COR-L47 (cell line): ENCODE measurements at places on chromosomes 1 and 21.

GRCh38 chr21:37619464-37619974, 252.9 kb downstream of the DYRK1A start:
- no peak for DNase-seq

DNA sequence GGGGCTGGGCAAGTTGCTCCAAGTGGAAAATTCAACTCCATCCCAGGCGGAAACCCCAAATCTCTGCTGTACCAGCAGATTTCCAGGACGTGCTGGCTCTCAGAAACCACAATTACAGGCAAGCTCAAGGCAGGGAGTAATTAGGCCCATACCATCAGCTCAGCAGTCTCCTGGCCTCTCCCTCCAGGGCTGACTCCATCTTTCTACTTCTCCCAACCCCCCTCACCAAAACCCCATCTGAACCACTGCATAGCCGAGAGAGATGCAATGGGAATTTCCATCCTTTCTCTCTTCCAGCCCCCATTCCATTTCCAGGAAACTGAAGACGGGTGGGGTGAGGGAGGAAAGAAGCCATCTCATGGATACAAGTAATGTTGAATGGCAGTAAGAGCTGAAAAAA, 41.2 kb downstream of the ARHGEF11 start:
- DNase-seq = no peak

DNA sequence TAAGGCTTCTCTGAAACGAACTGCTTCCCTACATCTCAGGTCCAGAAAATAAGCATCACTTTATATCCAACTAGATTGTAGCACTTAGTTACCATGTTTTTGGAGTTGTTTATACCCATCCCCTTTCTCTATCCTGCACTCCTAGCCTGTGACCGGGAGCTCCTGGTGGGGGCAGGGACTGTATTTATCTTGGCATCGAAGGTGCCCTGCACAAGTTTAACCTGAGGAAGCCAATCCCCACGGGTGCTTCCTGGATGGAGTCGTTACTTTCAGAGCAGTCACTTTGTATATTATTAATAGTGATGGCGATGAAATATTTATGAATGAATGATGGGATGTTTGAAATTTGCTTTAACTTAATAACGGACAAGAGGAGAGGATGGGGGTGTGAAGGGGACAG, 73.9 kb downstream of the KLHDC7A start:
- DNase-seq = no peak

GRCh38 chr1:67856921-67857320, 23.7 kb upstream of the GNG12 start:
- DNase-seq = no peak

GRCh38 chr21:32641710-32642698, 29.8 kb upstream of the CFAP298 start:
- DNase-seq = no peak

DNA sequence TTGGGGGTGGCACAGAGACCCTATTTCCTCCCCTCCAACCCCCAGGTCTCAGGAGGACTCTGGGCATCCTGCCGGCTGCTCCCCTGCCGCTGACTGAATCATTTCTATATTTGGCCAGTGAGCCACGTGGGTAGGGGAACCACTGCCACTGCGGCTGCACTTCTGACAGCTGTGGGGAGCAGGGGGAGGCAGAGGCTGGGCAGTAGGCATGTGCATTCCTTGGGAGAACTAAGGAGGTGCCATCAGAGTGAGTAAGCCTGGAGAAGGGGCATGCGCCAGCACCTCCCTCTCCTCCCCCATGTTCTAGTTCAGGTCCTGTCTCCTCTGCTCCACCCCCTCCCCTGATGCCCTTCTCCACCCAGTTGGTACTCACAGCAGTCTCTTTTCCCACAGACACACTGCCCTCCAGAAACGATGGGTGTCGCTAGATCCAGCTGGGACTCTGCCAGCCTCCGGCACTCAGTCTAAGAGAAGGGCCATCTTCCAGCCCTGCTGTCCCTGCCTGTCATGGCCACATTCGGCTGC, 12.0 kb downstream of the PPFIA4 start:
- no peak for DNase-seq

- DNase-seq = no peak
These were observed 82.1 kb downstream of the KCND3 start for GRCh38 chr1:111907321-111907720.
